Osteocyte (in vitro differentiated cells): ENCODE measurements at places on chromosomes 16 and 17. TPM values are rescaled to one million over a fixed set of nuclear protein-coding genes. Genes with fewer than 3 reads are reported as not detected.

Gene LRRC36
- not detected in 2 replicates for total RNA-seq

Gene TBX4
- not detected in 2 replicates for total RNA-seq

Gene CCR7
- 0.21 TPM in 1 of 2 replicates, not detected in the other for total RNA-seq

Gene PYY
- total RNA-seq, result not detected in 2 replicates

Gene COL1A1
- total RNA-seq, result 25,918 and 28,023 TPM in 2 replicates

Gene TPSG1
- total RNA-seq, result not detected in 2 replicates

Gene ITGAL
- not detected in 2 replicates for total RNA-seq

Gene FSCN2
- 3.0 and 3.7 TPM in 2 replicates for total RNA-seq

DNA sequence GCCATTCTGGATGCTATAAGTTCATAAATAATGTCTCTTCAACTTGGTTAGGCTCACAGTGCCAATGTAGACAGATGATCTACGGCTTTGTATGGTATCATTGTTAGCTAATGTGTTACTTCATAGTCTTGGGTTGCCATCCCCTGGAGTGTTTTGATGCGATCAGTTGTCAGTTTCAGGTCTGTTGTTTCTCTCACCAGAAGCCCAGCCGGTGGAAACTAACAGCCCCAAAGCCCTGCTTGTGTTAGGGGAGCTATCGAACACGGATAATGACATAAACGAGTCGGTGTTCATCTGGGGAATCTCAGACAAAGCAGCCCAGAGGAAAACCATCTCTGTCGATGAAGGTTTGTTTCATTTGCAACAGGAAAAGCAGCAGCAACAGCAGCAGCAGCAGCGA lies 107.4 kb upstream of the ANKFN1 start:
- no peak overlapping the region for H3K27ac ChIP-seq
- H3K27me3 ChIP-seq, result no peaks in the 10 kb centered on the region
- H3K36me3 ChIP-seq, result no peaks in the 10 kb centered on the region
- DNase-seq, result no peak
- H3K4me1 ChIP-seq, result no peaks in the 10 kb centered on the region

- peaks cover 3% of the 10 kb centered on the region for H3K36me3 ChIP-seq
- H3K4me1 ChIP-seq, result no peaks in the 10 kb centered on the region
- H3K27me3 ChIP-seq, result peaks cover 21% of the 10 kb centered on the region
Observed at GRCh38 chr17:43791589-43791988, 11.4 kb downstream of the CFAP97D1 start.

- peaks cover 11% of the 10 kb centered on the region for H3K4me1 ChIP-seq
- peaks cover 7% of the 10 kb centered on the region for H3K27me3 ChIP-seq
- H3K27ac ChIP-seq, result peak overlapping the region; percentile 41
- DNase-seq, result no peak
- H3K36me3 ChIP-seq, result no peaks in the 10 kb centered on the region
- no peak overlapping the region for H3K4me3 ChIP-seq
Observed at GRCh38 chr17:79852748-79853147, 13.5 kb upstream of the CBX4 start.

- H3K4me1 ChIP-seq, result peaks cover 33% of the 10 kb centered on the region
- peaks cover 18% of the 10 kb centered on the region for H3K36me3 ChIP-seq
- peak overlapping the region; percentile 9 for H3K27ac ChIP-seq
- no peak for DNase-seq
- H3K4me3 ChIP-seq, result no peak overlapping the region
Observed at GRCh38 chr17:63349478-63350000, 96.6 kb downstream of the CYB561 start.

- no peak for DNase-seq
- H3K4me3 ChIP-seq, result no peak overlapping the region
- H3K27me3 ChIP-seq, result no peaks in the 10 kb centered on the region
- H3K27ac ChIP-seq, result no peak overlapping the region
- peaks cover 5% of the 10 kb centered on the region for H3K36me3 ChIP-seq
- H3K4me1 ChIP-seq, result no peaks in the 10 kb centered on the region
Observed at GRCh38 chr16:53960954-53961616, 257.1 kb downstream of the FTO start.

GRCh38 chr17:6195123-6195522 lies 124.9 kb downstream of the WSCD1 start:
- no peak overlapping the region for H3K4me3 ChIP-seq
- no peak for DNase-seq
- no peaks in the 10 kb centered on the region for H3K4me1 ChIP-seq
- H3K36me3 ChIP-seq, result no peaks in the 10 kb centered on the region

GRCh38 chr17:59779521-59779920 lies 72.1 kb downstream of the VMP1 start:
- H3K27me3 ChIP-seq, result no peaks in the 10 kb centered on the region
- H3K4me3 ChIP-seq, result no peak overlapping the region
- peaks cover 36% of the 10 kb centered on the region for H3K4me1 ChIP-seq
- no peak for DNase-seq
- peak overlapping the region; percentile 70 for H3K27ac ChIP-seq

DNA sequence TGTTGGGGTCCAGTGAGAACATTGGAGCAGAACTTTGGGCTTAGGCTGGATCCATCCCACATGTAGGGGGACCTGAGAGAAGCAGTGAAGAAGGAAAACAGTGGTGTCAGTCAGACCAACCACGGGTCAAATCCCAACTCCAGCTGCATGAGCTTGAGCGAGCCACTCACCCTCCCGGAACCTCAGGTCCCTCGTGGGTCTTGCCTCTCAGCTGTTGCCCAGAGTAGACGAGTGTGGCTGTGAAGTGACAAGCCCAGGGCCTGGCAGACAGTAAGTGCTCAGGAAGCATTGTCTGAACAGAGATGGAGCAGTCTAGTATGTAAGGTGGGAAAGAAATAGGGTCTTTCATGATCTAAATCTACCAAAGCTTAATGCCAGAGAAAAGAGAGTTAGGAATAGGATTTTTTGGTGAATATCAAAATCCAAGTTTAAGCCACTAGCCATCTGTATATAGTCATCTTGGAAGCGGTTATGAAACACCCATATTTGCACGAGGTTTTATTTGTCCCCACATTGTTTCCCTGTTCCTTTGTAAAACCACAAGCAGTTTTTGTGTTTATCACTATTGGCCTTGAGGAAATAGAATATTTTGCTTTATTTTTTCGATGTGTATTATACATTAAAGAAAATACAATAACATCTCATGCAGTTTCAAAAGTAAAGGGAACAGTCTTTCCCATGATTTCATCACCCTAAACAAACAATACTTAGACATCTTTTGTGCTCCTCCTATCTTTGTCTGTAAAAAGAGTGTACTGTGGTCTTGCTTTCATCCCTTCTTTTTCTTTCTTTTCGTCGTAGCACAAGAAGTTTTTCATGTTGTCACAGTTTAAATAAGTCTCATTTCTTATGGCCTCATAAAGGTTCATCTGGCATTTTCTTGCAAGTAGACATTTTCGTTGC lies 112.0 kb downstream of the CLEC16A start:
- H3K27me3 ChIP-seq, result no peaks in the 10 kb centered on the region
- peak overlapping the region; percentile 96 for H3K27ac ChIP-seq
- H3K4me3 ChIP-seq, result peak overlapping the region; percentile 36

DNA sequence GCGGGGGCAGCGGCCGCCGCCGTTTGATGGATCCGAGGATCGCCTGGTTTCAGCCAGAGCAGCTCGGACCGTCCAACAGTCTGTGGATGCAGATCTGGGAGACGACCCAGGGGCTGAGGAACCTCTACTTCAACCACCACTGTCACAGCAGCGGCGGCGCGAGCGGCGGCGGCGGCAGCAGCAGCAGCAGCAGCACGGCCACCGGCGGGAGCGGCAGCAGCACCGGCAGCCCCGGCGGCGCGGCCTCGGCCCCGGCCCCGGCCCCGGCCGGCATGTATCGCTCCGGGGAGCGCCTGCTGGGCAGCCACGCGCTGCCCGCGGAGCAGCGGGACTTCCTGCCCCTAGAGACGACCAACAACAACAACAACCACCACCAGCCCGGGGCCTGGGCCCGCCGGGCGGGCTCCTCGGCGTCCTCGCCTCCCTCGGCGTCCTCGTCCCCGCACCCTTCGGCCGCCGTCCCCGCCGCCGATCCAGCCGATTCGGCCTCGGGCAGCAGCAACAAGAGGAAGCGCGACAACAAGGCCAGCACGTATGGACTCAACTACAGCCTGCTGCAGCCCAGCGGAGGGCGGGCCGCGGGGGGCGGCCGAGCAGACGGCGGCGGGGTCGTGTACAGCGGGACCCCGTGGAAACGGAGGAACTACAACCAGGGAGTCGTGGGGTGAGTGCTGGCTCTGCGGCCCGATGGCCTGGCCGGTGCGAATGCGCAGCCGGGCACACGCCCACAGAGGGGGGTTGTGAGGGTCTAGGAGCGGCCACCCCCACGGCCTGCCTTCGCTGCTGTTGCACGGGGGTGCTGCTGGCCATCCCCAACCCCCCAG lies 702 bp downstream of the TENT4B start:
- H3K4me1 ChIP-seq, result peaks cover 35% of the 10 kb centered on the region
- peak overlapping the region; percentile 77 for H3K4me3 ChIP-seq
- DNase-seq, result no peak
- peak overlapping the region; percentile 48 for H3K27ac ChIP-seq

GRCh38 chr17:75133001-75133400 lies 1.5 kb upstream of the NT5C start:
- peaks cover 11% of the 10 kb centered on the region for H3K4me1 ChIP-seq
- H3K27ac ChIP-seq, result no peak overlapping the region
- H3K27me3 ChIP-seq, result no peaks in the 10 kb centered on the region
- no peak overlapping the region for H3K4me3 ChIP-seq
- no peak for DNase-seq

- no peaks in the 10 kb centered on the region for H3K36me3 ChIP-seq
- H3K27me3 ChIP-seq, result peaks cover 2% of the 10 kb centered on the region
- no peak overlapping the region for H3K4me3 ChIP-seq
- H3K4me1 ChIP-seq, result peaks cover 35% of the 10 kb centered on the region
- no peak overlapping the region for H3K27ac ChIP-seq
Observed at GRCh38 chr17:35297666-35298065, 54.8 kb downstream of the SLFN5 start.

DNA sequence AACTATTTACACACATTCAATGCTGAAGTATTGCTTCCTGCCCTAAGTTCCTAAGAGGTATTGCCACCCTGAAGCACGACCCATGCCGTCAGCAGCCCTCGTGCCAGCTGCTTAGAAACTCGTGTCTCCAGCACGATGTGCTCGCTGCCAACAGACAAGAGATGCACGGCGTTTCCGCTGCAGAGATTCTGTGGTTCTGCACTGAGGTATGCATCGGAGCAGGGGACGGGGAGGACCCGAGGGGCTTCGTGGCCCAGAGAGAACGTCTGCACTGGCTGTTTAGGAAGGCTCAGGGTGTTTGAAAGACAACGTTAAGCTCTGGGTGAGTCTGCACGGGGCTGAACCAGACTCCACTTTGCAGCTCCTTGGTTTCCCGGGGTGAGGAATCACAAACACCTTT lies 82.7 kb upstream of the CREBBP start:
- H3K36me3 ChIP-seq, result peaks cover 21% of the 10 kb centered on the region
- H3K27me3 ChIP-seq, result no peaks in the 10 kb centered on the region
- H3K4me1 ChIP-seq, result peaks cover 18% of the 10 kb centered on the region

- H3K27ac ChIP-seq, result peak overlapping the region; percentile 41
- no peak overlapping the region for H3K4me3 ChIP-seq
- peaks cover 51% of the 10 kb centered on the region for H3K4me1 ChIP-seq
- H3K36me3 ChIP-seq, result no peaks in the 10 kb centered on the region
- DNase-seq, result no peak
Observed at GRCh38 chr17:17118399-17118798, 76.1 kb downstream of the MPRIP start.

DNA sequence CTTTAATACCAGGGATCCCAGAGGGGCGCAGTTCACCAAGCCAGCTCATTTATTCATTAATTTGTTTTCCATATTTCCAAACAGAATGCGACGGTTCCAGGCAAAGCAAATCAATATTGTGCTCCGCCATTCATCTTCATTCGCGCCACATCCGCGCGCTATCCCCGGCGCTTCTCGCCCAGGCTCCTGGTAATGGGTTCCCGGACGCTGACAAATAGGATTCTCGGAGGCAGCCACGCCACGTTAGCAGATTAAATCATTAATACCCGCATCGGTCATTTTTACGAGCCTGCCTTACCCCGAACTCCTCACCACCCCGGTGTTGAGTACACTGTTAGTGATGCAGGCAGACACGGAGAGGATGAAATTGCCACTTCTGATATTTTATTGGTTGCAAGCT lies 26.0 kb upstream of the C16orf82 start:
- no peaks in the 10 kb centered on the region for H3K36me3 ChIP-seq
- H3K4me1 ChIP-seq, result no peaks in the 10 kb centered on the region
- no peaks in the 10 kb centered on the region for H3K27me3 ChIP-seq
- no peak for DNase-seq
- H3K27ac ChIP-seq, result no peak overlapping the region

DNA sequence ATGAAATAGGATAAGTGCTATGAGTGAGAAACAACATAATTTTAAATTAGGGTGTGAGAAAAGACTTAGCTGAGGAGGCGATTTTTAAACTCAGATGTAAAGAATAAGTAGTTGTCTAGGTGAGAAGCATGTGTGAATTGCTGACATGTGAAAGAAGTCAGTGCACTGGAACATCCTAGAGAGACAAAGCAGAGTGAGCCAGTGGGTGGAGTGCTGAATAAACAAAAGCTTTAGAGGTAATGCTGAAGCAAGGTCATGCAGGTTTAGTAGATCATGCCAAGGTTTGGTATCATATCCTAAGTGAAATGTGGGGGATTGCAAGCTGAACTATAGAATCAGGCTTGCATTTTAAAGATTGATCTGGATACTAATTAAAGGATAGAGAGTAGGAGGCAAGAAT lies 89.4 kb downstream of the KIF2B start:
- DNase-seq, result no peak
- H3K27ac ChIP-seq, result no peak overlapping the region
- no peaks in the 10 kb centered on the region for H3K36me3 ChIP-seq

- H3K36me3 ChIP-seq, result peaks cover 8% of the 10 kb centered on the region
- peak overlapping the region; percentile 75 for H3K27ac ChIP-seq
- H3K4me1 ChIP-seq, result peaks cover 35% of the 10 kb centered on the region
- DNase-seq, result no peak
- H3K4me3 ChIP-seq, result no peak overlapping the region
- no peaks in the 10 kb centered on the region for H3K27me3 ChIP-seq
Observed at GRCh38 chr16:56689171-56689570, 6.9 kb downstream of the MT1X start.

DNA sequence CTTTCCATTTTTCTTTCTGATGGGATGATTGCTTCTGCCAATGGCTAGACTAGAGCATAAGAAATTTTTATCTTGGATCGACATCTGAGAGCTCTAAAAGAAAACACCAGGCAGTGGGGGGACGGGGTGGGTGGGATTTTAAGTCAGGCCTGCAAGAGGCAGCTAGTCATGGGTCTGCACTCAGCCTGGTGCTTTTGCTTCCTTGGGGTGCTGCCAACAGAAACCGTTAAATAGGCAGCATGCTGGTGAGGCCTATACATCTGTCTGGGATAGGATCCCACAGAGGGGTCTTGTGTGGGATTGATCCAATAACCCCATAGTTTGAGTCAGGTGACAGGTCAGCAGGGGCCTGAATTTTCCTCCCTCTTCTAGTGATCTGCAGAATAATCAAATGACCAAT lies 26.9 kb downstream of the ZNRF1 start:
- H3K4me3 ChIP-seq, result no peak overlapping the region
- H3K4me1 ChIP-seq, result peaks cover 32% of the 10 kb centered on the region
- no peak overlapping the region for H3K27ac ChIP-seq
- peaks cover 15% of the 10 kb centered on the region for H3K36me3 ChIP-seq
- no peaks in the 10 kb centered on the region for H3K27me3 ChIP-seq

- no peaks in the 10 kb centered on the region for H3K27me3 ChIP-seq
- no peak overlapping the region for H3K4me3 ChIP-seq
- no peak for DNase-seq
- H3K36me3 ChIP-seq, result no peaks in the 10 kb centered on the region
- H3K27ac ChIP-seq, result peak overlapping the region; percentile 23
Observed at GRCh38 chr16:89334988-89335802, 117.7 kb downstream of the ZNF778 start.
